DMS79 treated with DMSO at 0.1 percent for 48 hours (cell line): ENCODE measurements at places on chromosomes 16 and 17.

GRCh38 chr17:30027676-30028075 is 86.2 kb downstream of the EFCAB5 start:
- no peak for DNase-seq

GRCh38 chr17:80594431-80595269 is 50.0 kb downstream of the RPTOR start:
- DNase-seq = no peak

DNA sequence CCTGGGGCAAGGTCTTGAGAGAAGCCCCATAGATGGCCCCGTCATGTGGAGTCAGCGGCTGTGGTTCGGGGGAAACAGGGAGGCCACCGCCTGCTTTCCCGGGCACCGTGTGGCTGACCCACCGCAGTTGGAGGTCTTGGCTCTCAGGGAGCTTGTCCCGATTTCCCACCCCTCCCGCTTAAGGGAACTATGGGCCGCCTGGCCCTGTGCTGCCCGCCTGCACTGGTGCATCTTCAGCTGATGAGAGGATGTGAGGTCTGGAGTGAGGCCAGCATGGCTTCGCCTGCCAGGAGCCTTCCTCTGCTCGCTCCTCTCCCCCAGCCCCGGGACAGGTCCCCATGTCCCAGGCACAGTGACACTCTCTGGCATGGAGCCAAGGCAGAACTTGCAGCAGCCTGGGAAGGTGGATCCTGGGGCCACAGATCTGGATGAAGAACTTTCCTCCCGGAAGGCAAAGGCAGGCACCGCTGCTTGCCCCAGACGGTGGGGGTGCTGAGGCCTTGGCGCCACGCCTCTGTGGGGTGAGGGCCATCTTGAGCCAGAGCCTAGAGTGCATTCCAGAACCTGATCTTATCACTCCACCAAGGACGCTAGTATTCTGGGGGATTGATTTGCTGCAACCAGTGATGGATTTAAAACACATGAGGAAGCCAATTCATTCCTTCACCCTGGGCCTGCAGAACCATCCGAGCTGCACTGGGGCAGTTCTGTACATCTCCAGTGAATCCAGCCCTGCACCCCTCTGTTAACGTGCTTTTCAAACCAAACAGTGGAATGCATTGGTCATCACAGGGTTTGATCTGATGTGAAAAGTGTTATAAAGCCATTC is 178.6 kb upstream of the TNRC6C start:
- peak; percentile 18 for DNase-seq

GRCh38 chr17:7560172-7561027 is 1.3 kb upstream of the SENP3 start:
- peak; percentile 41 for DNase-seq

- DNase-seq = no peak
Observed at GRCh38 chr17:17030515-17031211, 11.6 kb upstream of the MPRIP start.

DNA sequence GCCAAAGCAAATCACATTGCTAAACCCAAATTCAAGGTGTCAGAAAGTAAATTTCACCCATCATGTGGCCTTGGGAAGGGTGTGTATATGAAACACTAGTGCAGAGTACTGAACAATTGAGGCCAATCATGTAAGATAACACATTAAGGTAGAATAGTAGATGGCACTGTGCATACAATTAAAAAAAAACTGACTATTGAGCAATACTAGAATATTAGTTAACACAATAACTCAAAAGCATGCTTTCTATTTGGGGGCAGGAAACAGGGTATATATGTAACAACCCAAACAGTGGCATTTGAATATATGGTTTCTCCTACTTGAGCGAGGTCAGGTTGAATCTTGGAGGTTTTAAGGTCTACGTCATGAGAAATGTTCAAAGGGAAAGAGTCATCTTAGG is 63.0 kb upstream of the DYNLRB2 start:
- DNase-seq = no peak

- no peak for DNase-seq
Observed at GRCh38 chr17:42518046-42518754, 17.8 kb upstream of the NAGLU start.
